Activated naive CD8-positive, alpha-beta T cell treated with anti-CD3 and anti-CD28 coated beads for 36 hours (primary cell): ENCODE measurements at places on chromosomes 11 and 22. TPM values are rescaled to one million over a fixed set of nuclear protein-coding genes. Genes with fewer than 3 reads are reported as not detected.

NEFH gene
- 8.7 TPM for total RNA-seq

GRCh38 chr11:2550606-2550970 is 105.8 kb downstream of the KCNQ1 start:
- no peak for DNase-seq

DNA sequence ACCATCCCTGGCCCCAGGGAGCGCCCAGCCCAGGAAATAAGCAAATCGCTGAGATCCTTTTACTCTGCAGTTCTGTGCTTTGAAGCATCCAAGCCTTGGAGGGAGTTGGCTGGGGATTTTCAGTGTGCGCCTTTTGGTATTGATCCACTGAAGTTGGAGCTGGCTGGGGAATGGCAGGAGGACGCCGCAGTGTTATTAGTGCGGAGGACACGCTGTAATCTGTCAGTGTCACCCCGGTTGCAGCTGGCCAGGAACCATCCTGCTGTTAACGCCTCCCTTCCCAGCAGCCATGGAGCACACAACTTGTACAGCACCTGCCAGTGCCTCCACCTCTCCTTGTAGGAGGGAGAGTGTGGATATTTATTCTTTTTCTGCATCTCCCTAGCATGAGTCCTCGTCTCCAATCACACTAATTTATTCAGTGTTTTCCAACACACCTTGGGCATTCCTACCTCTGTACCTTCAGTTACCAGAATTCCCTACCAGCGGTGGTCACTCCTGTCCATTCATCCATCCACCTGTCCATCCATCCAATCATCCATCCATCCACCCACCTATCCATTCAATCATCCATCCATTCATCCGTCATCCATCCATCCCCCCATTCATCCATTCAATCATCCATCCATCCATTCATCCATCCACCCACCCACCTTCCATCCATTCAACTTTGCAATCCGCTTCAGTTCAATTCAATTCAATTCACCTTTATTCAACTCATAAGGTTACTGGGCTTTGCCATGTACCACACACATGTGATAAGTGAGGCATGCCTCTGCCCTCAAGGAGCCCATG is 21.9 kb upstream of the EIF3D start:
- DNase-seq, result no peak

CELSR1 gene
- total RNA-seq, result 0.04 TPM

DNA sequence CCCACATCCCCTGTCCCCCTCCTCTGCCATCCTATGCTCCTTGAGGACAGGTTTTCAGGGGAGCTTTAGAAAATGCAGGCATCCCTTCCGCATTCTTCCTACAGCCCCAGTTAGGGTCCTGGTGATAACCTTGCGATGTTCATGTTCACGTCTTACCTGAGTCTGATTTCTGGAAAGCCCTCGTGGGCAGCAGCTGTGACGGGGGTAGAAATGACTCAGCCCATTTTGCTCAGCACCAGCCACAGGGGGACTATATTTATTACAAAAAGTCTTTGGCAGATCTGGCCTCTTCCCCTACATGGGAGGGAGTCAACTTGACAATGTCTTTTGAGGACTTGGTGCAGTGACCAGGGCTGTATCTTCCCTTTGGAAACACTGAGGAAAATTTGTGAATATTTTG is 12.3 kb downstream of the PKNOX2 start:
- no peak for DNase-seq

DNA sequence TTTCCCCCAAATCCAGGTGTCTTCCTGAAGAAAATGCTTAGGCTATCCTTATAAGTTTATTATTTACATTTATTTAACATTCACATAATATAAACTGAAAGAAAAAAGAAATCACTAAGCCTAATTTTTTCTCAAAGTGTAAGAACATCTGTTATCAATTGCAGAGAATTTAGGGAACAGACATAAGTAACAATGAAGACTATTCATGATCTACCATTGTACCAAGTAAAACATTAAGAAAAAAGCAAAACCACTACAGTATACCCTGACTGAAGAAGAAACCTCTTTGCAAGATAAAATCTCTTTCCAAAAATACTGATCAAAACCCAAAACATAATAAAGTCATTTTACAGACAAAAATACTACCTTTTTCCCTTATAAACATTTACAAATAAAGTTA is 60.5 kb downstream of the NUP98 start:
- DNase-seq, result no peak

PGA5 gene
- not detected for total RNA-seq
